Stimulated activated CD4-positive, alpha-beta T cell treated with anti-CD3 and anti-CD28 coated beads, Interleukin-1b, Interleukin-23, amount 100 ng/mL, for 1 hour (primary cell): ENCODE measurements at places on chromosomes 1 and 21.
A peak's percentile ranks its signal among the peaks of the same experiment; 100 is the strongest.

GRCh38 chr1:163866564-163866963 lies 544.8 kb downstream of the NUF2 start:
- no peak for DNase-seq

DNA sequence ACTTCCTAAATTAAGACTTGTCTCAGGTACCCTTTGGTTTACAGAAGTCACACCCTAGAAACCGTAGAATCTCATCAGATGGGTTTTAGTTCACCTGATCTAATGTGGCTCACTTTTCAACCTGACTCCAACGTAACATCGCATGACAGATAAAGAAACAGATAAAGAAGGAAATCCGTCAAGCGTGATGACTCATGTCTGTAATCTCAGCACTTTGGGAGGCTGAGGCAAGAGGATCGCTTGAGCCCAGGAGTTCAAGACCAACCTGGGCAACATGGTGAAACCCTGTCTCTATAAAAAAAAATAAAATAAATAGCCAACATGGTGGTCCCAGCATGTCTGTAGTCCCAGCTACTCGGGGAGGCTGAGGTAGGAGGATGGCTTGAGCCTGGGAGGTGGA lies 97.3 kb downstream of the SPSB1 start:
- DNase-seq: no peak

DNA sequence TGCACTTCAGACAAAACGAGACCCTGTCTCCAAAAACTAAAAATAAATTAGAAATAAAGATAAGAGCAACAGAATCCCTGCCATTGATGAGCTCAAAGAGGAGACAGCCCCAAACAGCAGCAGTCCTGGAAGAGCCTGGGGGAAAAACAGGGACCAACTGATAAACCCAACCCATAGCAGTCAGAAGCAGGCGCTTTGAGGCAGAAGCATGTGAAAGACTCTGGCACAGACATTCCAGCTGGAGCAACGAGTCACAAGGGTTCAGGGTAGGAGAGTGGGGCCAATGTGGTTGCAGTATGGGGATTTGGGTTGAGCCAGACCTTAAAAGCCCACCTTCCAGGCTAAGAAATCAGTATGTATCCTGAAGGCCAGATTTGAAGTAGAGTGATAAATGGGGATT lies 78.5 kb downstream of the MPZL1 start:
- DNase-seq: no peak

- no peak for DNase-seq
These were observed 458.2 kb upstream of the DAB1 start for GRCh38 chr1:57882072-57882471.

DNA sequence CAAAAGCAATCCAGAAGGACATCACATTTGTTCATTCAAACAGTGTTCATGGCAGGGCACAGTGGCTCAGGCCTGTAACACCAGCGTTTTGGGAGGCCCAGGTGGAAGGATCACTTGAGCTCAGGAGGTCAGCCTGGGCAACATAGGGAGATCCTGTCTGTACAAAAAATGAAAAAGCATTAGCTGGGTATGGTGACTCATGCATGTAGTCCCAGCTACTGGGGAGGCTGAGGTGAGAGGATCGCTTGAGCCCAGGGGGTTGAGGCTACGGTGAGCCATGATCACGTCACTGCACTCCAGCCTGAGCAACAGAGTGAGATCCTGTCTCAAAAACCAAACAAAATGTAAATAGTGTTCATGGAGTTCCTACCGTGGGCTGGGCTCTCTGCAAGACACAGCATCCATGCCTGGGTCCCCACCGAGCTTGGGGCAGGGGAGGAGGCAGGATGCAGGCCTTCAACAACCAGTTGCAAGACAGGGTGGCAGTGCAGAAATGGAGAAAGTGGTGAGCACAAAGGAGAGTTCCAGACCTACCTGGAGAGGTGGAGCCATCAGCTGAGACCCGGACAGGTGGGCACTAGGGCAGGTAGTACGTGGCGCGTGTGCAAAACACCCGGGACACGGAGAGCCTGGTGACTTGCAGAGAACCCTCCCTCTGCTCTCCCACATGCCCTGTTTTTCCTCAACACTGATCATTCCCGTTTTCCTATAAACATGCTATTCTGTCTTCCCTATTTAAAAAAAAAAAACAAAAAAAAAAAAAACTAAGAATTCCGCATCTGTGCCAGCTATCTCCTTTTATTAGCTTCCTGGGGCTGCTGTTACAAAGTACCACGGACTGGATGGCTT lies 138.9 kb downstream of the TOMM20 start:
- DNase-seq: no peak

DNA sequence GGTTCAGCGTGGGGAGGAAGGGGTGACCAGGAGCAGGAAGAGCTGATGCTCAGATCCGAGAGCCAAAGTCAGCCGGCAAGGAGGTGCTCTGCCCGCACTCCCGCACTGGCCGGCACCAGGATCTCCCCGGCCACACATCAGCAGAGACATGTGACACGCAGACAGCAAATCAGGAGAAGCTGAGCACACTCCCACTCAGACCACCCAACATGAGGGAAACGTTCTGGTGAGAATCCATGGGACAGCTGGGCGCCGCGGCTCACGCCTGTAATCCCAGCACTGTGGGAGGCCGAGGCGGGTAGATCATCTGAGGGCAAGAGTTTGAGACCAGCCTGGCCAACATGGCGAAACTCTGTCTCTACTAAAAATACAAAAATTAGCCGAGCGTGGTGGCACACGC lies 18.6 kb upstream of the PTTG1IP start:
- no peak for DNase-seq

DNA sequence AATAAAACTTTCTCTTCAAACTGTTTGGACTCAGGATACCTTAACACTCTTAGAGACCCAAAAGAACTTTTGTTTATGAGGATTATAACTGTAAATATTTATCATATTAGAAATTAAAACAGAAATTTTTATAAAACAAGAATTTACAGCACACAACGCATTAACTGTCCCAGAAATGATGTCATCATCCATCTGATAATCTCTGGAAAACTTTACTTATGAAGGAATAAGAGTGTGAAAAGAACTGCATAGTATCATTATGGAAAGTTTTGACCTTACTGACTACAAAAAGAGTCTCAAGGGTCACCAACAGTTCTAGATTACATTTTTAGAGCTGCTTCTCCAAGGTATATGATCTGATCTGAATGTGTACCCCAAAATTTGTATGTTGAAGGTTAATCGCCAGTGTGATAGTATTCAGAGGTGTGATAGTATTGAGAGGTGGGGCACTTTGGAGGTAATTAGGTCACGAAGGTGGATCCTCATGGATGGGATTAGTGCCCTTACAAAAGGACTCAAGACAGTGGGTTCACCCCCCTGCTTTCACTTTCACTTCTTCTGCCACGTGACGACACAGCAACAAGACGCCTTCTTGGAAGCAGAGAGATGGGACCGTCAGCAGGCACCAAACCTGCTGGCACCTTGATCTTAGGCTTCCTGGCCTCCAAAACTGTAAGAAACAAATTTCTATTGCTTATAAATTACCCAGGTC lies 95.7 kb upstream of the NR5A2 start:
- DNase-seq: no peak

GRCh38 chr1:205983925-205984725 lies 19.1 kb downstream of the RAB7B start:
- no peak for DNase-seq

DNA sequence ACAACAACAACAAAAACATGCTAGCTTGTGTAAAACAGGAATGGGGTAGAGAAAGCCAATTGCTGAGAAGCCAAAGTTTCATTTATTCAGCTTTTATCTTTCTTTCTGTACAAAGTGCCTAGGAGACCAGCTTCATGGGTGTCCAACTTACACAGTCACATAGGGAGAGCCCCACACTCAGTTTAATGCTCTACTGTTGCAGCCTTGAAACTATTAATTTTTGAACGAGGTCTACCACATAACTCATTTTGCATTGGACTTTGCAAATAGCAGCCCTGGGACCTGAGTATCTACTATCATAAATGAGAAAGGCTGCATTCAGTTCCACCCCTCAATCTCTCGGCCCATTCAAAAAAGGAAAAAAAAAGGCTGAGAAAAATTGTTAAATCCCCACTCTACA lies 98.8 kb downstream of the ZNF644 start:
- DNase-seq: no peak

DNA sequence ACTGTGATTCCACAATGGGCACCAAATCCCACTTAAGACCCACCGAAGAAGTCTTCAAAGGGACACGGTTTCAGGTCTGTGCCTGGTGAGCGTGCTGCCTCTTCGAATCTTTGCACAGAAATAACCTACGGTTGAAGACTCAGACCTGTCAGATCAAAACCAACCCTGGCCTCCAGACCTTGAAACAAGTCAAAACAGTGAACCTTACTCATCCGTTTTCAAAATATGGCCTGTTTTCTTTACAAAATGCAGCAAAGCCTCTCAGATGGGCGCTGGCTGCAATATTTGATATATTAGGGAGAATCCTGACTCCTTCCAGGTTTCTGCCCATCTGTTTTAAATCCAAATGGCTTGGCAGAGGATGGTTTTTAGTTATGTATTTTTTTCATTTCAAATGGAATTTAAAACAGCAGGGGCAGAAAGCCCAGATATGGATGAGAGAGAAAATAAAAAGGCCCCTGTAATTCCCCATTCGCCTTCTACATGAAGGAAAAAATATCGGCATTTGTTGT lies 14.0 kb downstream of the JUN start:
- no peak for DNase-seq

GRCh38 chr1:60765204-60765603 lies 317.2 kb upstream of the NFIA start:
- no peak for DNase-seq

DNA sequence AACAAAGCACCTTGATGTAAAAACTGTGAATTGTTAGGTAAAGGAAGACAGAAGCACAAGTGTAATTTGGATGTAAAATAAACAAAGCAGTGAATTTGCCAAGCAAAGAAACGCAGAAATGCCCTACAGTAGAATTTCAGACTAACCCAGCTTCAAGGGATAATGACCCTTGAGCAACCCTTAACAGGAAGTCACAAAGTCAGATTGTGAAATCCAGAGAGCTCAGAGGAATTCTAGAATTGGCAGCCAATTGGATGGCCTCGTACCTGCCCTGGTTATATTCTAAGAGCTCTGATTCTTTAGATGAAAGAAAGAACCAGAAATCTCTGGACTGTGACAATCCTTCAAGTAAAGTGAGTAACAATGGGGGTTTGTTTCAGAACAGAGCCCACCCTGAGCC lies 152.7 kb upstream of the CHRM3 start:
- no peak for DNase-seq

GRCh38 chr1:151406176-151406575 lies 6.8 kb downstream of the PSMB4 start:
- no peak for DNase-seq

DNA sequence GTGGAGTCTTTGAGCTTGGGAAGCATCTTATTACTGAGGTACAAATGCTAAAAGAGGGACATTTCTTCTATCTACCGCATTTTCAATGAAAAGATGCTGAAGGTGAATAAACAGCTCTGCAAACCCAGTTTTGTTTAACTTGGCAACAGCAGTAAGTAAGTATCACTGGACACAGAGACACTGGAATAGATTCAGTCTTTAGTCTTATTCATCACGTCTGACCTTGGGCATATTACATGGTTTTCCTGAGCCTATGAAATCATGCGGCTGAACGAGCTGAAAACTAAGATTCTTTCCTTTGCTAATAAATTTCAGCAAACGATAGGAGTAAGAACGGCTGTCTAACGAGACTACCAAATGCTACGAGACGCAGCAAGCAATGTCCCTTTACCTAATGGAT lies 207.4 kb downstream of the GABPA start:
- no peak for DNase-seq

- no peak for DNase-seq
These were observed 234.4 kb downstream of the RERE start for GRCh38 chr1:8583031-8583430.

- DNase-seq: no peak
These were observed 154.8 kb downstream of the BACH1 start for GRCh38 chr21:29453511-29453910.

DNA sequence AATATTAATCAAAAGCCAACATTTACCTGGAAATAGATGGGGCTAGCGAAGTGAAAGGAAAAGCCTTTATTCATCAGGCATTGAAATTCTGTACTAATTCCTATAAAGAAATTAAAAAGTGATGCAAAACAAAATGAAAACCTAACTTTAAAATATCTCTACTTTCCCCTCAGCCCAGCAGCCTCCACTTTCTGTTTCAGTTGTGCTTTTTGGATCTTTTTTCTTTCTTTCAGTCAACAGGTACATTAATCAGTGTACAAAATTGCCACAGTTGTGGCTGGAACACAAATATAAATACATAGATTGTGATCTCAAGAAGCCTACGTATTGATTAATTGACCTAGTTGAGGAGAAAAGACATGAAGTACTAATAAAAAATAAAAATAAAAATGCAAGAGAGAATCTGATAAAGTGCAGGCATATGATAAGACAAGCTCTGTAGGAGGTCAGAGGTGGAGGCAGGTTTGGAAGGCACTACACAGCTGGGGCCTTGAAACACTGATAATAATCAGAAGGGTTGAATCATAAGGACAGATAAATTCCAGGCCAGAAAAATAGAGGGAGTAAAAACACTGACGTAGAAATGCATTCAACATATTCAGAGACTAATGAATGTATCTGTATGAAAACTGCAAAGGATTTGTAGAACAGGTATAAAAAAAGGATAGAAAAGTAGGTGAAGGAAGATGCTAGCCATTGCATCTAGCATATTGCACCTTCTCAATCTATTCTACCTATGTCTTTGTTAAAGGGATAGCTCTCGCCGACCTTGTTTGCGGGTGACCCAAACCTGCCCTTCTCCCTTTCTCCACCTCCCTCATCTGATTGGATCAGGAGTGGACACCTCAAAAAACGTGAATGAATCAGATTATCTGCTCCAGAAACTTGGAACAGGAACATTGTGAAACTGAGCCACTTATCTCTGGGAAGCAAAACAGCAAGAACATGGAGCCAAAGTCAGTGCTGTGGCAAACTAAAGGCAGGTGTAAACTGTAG lies 607.8 kb upstream of the ADGRL2 start:
- no peak for DNase-seq

GRCh38 chr1:80143361-80143760 lies 1136.8 kb upstream of the ADGRL4 start:
- no peak for DNase-seq

- DNase-seq: peak; percentile 14
These were observed 455 bp downstream of the BSDC1 start for GRCh38 chr1:32393832-32394140.

GRCh38 chr1:10948463-10948775 lies 64.0 kb upstream of the TARDBP start:
- DNase-seq: no peak

GRCh38 chr1:7930645-7931445 lies 9.8 kb downstream of the TNFRSF9 start:
- no peak for DNase-seq

GRCh38 chr1:18322368-18323032 lies 158.2 kb upstream of the KLHDC7A start:
- DNase-seq: no peak

GRCh38 chr1:21624571-21625389 lies 44.4 kb downstream of the RAP1GAP start:
- no peak for DNase-seq

GRCh38 chr1:150259758-150260669 lies 2.4 kb downstream of the CA14 start:
- no peak for DNase-seq
